ENCODE measurements at places on chromosomes 5 and 9.

GRCh38 chr5:173907686-173908371, 19.7 kb downstream of the CPEB4 start:
- no peak for DNase-seq

DNA sequence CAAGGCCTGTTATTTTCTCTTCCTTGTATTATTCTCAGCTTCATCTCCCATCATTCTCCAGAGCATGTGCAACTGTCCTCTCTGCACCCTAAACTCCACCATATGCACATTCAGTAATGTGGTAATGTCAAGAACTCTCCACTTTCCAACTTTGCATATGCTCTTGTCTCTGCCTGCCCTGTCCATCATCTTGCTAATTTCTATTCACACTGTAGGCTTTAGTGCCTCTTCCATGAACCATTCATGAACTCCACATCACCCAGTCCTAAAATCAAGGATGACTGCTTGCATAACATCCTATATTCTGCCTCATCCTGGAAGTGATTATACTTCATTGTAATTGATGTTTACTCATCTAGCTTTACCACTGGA, 354.8 kb downstream of the PDE4D start:
- no peak for DNase-seq

DNA sequence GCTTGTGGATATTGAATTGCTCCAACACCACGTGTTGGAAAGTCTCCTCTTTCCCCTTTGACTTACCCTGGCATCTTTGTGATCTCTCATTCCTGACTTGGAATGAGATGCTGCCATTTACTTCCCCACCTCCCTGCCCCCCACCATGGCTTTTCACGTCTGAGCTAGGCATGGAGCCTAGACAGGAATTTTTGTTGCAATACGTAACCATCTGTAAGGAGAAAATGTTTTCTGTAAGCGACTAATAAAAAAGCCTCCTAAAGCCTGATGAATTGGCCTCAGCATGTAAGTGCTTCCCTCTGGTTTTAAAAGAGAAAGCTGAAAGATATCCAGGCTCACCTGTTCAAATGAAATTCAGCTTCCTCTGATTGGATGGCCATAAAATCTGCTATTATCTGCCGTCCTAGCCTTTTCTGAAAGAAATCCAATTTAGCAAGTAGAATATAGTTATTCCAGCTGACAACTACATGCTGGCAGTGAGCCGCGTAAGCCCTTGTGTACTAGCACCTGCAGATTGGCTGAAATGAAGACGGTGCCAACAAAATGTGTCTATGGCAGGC, 200.1 kb downstream of the NSG2 start:
- DNase-seq = no peak

DNA sequence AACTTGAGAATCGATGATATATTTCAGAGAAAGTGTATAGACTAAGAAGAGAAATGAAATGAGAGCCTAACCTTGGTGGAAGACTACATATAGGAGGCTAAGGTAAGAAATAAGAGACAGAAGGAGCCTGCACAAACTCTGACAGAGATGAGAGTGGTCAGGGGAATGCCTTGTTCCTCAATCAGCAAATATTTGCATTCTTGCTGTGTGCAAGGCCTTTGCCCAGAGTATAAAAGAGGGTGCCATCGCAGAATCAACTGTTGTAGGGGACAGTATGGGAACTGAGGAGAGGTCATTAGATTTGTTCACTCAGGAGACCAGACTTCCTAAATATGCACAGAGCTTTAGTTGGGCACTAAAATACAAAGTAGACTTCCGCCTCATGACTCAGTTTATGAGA, 137.2 kb downstream of the ATG10 start:
- no peak for DNase-seq

DNA sequence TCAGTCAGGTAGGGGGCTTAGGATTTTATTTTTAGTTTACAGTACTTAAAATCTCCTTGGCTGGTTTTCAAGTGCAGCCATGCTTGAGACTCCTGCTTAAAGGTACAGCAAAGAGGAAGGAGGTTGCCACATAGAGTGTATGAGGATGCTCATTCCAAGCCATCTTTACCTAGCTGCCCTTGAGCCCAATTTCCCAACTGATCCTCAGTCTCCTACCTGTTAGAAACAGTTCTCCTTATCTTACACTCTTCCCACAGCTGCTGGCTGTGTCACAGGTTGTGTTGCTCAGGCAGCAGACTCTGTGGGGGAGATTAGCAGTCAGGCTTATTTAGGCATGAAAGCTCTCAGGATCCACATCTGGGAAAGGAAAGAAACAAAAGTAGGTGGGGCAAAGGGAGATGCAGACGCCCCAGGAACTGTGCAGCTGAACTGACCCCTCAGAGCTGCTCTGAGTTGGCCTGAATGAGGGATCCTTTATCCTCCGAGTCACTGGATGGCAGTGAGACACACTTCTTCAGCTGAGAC, 95.1 kb downstream of the NMUR2 start:
- DNase-seq = no peak

DNA sequence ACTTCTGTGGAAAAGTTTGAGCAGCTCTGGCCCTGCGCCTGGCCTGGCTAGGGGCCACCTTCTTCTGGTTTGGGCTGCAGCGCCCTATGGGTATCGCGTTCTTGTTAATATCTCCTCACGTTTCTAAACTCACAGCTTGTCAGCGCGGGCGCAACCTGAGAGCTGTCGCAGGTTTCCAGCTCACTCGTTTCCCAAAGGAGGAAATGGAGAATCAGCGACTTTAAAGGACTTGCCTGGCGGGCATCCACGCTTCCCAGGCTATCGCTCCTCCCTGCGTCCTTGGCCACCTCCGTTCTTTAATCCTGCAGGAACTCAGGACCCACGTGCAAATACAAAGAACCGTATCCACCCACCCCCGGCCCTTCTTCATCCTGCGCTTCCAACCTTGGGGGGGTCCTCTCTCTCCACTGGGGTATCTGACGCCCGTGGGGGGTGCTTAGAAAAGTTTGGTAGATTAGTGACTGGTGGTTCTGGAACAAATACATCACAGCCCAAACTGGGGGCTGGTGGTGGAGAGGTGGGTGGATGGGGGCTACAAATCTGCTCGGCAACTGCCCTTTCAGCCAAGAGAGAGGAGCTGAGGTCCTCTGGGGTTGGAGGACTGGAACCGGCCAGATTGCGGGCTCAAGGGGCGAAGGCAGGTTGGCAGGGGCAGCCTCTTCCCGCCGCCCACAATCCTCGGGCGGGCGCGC, 578 bp upstream of the PSAT1 start:
- DNase-seq = no peak

DNA sequence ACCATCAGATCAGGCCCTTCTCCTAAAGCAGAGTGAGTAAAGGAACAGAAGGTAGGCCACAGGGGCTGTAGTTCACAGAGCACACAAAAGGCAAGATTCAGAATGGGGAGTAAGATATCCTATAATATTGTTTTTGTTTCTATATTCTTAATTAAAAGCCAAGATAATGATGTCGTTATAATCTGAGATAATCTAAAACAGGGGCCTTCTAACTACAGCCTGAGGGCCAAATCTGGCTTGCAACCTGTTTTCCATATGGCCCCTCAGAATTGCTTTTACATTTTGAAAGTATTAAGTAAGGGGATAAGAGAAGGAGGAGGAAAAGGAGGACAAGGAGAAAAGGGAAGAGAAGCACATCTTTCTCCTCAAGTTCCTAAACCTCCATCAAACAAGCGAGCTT, 435.8 kb downstream of the CSNK1G3 start:
- DNase-seq = no peak

GRCh38 chr9:13991395-13991794, 322.5 kb downstream of the NFIB start:
- no peak for DNase-seq

- DNase-seq = no peak
Observed at GRCh38 chr9:79559495-79560181, 12.1 kb upstream of the TLE4 start.

- no peak for DNase-seq
Observed at GRCh38 chr5:159091065-159091464, 8.7 kb downstream of the EBF1 start.

- no peak for DNase-seq
Observed at GRCh38 chr5:79816014-79816413, 126.4 kb downstream of the CMYA5 start.

GRCh38 chr9:135512241-135512603, 9.0 kb upstream of the LCN1 start:
- no peak for DNase-seq

GRCh38 chr9:5854063-5854790, 21.3 kb upstream of the ERMP1 start:
- DNase-seq = no peak

- no peak for DNase-seq
Observed at GRCh38 chr5:107216587-107216986, 454.1 kb downstream of the EFNA5 start.

DNA sequence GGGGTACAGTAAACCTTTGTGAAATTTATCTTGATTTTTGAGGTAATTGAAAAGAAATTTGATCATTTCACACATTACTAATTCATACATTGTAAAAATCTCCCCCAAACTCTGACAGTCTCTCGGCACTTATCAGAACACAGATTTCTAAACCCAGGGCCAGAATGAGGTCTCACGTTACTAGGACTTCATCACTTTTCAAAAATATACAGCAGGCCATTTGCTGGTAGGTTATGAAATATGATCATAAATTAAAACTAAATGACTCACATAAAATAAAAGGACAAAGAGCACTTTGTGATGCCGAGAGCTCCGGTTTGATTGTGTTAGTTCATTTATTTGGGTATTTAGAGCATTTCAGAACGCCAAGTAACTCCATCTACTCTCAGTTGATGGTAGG, 17.0 kb downstream of the MSX2 start:
- DNase-seq = no peak

- DNase-seq = no peak
Observed at GRCh38 chr5:10862085-10862484, 101.1 kb upstream of the DAP start.

- no peak for DNase-seq
Observed at GRCh38 chr5:24737163-24737562, 92.4 kb upstream of the CDH10 start.

DNA sequence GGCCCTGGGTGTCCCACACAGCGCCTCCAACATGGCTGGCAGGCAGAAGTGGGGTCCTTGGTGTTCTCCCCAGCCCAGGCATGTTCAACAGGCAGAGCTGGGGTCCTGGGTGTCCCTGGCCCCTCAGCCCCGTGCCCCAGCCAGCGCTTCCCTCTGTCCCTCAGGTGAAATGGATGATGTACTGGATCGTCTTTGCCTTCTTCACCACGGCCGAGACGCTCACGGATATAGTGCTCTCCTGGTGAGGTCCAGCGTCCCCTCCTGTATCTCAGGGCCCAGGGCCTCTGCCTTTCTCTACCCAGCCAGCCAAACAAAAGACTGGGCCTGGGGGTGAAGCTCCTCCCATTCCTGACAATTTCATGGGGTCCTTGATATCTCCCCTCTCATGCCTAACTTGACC, 2.4 kb downstream of the REEP2 start:
- peak; percentile 51 for DNase-seq

DNA sequence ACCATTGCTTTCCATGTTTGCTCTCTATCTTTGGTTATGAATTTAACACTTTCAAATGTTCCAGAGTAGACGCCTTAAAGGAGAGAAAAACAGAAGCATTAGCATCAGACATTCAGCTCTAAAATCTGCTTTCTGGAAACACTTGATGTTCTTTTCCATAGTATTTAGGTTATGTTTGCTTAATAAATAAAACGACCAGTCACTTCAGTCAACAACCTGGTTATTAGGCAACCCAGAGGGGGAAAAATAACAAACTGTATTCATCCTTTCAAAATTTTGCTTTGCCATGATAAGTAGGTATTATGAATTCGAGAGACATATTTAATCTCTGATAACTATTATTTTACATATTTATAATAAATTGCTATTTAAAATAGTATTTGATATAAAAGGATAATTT, 1044.7 kb downstream of the CDH9 start:
- DNase-seq = no peak

DNA sequence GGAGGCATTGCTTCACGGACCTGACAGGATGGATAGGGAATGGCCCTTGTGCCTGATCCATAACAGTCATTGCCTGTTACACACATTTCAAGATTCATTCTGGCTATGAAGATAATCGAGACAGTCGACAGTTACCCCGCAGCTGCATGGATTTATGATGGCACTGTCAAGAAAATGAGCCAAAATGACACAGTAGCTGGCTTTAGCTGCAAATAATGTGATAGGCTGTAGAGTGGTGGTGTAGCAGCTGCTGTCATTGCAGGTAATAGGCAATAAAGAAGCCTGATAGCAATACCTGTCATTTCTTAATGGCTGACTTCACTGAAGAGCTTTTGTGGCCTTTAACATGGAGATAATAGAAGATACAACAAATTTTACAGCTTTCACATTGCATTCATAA, 1085.2 kb upstream of the ARRDC3 start:
- DNase-seq = no peak

DNA sequence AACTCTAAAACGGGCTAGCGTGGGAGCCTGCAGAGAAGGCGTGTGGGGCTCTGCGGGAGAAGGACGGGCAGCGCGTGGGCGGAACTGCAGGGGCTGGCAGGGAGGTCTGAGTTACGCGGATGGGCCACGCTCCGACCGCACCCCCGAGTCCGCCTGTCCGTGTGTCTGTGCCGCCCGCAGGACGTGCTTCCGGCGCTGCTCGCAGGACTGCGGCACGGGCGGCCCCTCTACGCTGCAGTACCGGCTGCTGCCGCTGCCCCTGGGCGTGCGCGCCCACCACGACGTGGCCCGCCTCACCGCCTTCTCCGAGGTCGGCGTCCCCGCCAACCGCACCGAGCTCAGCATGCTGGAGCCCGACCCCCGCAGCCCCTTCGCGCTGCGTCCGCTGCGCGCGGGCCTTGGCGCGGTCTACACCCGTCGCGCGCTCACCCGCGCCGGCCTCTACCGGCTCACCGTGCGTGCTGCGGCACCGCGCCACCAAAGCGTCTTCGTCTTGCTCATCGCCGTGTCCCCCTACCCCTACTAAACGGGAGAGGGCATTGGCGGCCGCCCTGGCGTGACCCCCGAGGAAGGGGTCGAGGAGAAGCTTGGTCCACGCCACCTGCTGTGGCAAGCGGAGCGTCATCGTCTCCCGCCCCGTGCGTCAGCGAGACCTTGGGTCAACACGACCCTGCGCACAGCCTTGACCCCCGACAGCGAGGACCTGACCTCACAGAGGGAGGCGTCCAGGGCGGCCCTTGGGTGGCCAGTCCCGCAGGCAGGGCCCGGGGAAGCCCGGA, 11.4 kb upstream of the ASS1 start:
- no peak for DNase-seq

DNA sequence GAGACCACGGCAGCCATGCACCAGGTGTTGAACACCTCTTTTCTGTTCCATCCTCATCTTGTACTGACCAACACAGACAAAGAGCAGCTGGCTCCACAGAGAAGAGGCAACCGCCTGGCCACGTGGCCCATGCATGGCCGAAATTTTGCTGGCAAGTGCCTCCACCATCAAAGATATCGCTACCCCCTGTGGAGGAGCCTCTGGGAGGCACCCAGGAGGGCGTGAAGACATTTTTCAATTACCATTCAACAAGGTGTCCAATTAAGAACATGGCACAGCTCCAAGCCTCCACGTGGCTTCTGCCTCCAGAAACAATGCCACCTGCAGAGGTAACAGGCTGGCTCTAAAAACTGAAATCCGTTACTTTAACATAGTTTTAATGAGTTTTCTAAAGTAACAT, 54.4 kb upstream of the CKS2 start:
- no peak for DNase-seq

GRCh38 chr9:113368982-113369854, 7.6 kb downstream of the HDHD3 start:
- DNase-seq = no peak
